ENCODE measurements at places on chromosomes 5 and 9.

DNA sequence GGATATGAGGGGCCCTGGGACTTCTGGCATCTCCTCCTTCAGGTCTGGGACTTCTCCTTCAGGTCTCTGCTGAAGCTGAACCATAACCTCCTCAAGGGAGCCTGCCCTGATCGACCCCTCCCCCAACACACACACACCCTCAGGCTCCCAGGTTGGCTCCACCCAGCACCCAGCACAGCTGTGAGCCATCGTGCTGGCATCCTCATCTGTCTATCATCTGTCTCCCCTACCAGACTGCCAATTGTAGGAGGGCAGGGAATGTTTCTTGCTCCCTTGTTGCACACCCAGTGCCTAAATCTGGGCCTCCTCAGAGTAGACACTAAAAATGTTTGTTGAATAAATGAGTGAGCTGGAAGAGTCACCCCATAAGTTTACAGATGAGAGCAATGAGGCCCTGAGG lies 71.4 kb downstream of the LRSAM1 start:
- DNase-seq: no peak

DNA sequence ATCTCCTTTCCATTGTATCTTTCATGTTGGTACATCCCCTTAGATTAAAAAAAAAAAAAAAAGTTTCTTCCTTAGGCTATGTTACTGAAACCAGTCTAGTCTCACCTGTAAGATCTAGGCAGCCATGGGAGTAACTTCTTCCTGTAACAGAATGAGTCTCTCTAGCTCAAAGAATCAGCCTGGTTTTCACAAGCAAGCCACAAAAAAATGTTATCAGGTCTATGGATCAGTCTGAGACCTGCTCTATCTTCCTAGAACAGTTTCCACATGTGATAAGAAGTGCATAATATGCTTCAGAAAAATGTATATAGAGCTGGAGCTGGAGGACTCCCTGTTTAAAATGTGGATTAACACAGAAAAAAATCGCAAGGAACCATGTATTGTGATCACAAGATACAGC lies 53.8 kb downstream of the ARRDC3 start:
- no peak for DNase-seq

DNA sequence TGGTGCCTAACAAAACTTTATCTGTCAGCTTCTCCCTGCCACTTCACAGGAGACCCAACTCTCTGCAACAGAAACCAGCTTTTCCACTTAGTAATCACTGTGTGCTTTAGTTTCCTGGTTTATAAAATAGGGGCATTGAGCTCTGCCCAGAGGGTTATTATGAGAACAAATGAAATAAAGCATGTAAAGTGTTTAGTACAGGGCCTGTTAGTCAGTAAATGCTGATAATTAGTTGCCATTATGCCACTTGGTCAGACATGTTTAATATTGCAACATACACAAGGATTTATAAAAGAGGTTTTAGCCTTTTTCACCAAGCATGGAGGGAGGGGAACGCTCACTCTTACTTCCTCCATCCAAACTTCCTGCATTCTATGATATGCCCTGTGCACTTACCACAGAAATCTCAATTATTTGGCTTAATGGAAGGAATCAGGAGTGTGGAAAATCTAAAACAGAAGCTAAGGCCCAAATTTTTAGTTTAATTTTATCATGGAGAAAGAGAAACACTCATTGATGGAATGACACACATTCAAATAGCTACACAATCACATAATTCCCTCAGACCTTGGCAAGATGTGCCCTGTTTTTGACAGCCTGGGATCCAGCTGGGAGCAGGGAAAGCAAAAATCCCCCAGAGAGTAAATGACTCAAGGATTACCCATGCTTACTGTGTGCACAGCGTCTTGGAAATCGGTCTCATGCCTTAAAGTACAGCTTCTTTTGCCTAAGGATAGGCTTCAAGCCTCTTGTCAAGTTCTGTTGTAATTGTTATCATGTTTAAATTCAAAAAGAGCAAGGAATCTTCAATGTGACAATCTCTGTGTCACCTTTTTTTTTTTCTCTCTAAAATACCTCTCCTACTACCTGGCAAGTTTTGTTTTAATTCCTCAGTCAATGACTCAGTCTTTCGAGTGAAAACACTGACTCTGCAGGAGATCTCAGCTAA lies 34.0 kb downstream of the ZNF474 start:
- DNase-seq: no peak

- no peak for DNase-seq
These were observed 29.9 kb downstream of the TENT4A start for GRCh38 chr5:6743161-6743560.
